ENCODE measurements at places on chromosomes 4 and X.

DNA sequence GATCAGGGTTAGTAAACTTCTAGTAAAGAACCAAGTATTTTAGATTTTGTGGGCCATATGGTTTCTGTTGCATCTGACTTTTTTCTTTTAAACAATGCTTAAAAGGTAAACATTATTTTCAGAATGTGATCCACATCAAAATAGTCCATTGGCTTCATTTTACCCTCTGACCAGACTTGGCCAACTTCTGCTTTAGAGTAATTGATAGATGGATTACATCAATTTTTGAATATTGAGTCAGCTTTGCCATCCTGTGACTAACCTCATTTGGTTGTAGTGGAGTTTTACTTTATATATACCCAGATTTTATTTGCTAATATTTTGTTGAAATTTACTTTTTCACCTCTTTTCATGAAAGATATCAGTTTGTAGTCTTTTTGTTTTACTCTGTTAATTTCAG is 559.8 kb downstream of the TLL1 start:
- no peak for DNase-seq

DNA sequence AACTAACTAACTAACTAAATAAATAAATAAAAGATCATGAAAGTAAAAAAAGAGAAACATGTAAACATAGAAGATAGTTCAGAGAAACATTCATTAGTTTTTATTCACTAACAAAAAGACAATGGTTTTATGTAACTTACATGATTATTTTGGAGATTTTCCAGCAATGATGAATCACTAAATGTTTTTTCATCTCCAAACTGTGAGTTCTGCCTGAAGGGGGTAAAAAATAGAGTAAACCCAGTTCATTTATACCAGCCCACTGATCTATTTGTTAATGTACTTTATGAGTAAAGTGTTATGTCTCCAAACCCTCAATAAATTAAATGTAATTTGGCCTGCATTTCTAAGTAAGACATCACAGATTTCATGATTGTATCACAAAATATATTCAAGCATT is 101.1 kb downstream of the ATP8A1 start:
- no peak for DNase-seq

DNA sequence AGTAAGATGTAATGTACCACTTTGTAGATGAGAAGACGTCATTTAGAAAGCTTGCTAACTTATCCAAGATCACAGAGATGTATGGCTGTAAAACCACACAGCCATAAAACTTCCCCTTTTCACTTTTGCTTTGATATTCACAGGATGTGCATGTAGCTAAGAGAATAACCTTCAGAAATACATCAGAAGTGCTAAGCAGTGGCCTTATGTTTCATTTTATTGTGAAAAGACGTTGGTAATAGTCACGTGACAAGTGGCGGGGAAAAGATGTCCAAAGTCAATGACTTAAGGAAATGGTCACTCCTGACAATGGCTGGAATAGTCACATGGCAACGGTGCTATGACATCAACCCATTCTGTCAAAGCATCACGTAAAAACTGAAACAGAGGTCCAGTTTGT is 12.9 kb upstream of the WDR17 start:
- DNase-seq: no peak

GRCh38 chrX:151983186-151983585 is 8.7 kb upstream of the GABRE start:
- DNase-seq: no peak

DNA sequence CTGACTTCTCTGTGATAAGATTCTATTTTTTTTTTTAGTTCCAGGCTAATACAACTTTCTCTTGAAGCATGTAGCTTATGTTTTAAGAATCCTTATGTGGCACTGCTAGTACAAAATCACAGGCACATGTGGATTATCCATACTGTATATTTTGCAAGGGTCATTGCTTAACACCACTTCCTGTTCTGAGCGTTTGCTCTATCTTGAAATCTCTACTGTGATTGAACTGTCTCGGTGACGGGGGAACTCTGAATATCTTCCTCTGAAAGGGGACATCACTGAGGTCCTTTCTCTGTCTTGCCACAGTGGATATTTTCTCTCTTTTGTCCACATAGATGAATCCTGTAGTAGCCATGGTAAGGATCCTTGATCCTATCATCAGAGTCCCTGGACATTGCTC is 2.1 kb upstream of the WFS1 start:
- no peak for DNase-seq

DNA sequence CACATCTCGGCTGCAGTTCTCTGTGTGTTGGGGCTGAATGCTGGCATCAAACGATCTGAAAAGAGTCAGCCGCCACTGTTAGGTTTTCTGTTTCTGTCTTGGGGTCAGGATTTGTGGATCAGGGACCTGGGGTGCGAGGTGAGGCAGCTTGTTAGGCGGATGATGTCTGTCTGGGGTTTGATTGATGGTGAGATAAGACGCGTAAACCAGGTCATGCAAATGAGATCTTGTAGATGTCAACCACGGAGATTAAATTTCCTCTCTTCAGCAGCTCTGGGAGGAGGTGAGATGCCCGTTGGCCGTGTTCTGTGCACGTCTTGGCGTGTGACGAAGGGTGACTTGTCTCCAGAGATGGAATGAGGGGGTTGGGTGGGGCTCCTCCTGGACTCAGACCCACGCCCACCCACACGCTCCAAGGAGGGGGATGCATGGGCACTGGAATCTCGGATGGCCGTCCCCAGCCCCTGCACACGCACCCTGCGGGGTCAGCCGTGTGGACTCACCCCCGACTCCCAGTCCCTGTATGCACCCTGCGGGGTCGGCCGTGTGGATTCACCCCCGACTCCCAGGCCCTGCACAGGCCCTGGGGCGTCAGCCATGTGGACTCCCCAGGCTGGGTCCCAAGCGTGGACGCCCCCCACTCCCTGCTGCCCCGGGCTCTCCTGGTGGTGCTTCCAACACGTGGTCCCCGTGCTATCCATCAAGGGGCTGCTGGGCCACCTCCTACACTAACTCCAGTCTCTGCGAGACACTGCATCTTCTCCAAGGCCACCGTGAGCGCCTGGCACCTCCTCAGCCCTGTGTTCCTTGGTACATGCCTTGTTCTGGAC is 16.0 kb upstream of the UVSSA start:
- DNase-seq: peak; percentile 74
